Retinal pigment epithelial cell (primary cell): ENCODE measurements at places on chromosomes 6 and 20.

- DNase-seq = no peak
Observed at GRCh38 chr20:14343491-14344065, 6.2 kb upstream of the FLRT3 start.

DNA sequence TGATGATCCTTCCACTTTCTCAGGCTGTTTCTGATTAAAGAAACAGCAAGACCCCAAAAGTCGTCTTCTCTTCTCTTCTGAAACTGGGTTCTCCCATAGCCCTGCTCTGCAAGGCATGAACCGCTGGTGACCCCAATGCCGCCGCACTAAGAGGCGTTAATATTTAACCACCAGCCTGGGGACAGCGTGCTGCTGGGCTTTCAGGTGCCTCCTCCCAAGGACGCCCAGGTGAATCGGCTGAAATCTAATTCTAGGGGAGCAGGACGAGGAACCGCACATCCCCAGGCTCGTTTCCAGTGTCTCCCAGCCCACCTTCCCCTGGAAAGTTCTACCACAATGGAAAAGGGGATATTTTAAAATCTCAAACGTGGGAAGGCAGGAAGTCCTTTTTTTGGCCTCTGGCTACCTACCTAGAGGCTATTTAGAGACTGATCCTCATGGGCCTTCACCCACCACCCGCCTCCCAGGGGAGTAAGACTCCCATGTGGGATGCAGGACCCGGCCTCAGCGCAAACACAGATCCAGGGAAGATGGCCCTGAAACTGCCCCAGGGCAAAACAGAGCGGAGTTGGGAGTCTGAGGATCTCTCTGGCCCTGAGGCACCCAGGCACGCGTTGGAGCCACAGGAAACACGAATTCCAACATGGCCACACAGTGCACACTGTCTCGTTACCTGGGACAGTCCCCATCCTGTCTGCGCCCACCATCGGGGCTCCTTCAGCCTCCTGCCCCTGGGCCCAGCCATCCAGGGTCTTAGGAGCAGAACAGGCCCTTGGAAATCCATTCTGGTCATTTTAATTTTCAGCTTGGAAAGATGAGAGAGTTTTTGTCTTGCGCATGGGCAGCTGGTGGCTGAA lies 56.2 kb downstream of the BMP7 start:
- no peak for DNase-seq

DNA sequence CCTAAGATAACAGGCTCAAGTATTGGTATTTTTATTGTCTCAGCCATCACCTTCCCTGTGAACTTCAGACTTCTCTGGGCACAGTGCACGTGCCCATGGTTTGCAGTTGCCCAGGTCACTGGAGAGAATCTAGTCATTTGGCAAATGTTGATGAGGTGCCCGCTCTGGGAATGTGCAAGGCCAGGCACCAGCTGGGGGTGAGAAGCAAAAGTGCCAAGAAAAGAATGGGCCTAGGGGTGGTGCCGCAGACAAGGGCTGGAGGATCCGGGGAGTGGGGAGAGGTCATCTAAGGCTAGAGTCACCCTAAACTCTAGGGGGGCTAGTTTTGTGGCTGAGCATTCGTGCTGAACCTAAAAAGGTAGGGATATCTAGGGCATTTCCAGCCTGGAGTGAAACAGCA lies 57.0 kb upstream of the VSTM2L start:
- DNase-seq = no peak

DNA sequence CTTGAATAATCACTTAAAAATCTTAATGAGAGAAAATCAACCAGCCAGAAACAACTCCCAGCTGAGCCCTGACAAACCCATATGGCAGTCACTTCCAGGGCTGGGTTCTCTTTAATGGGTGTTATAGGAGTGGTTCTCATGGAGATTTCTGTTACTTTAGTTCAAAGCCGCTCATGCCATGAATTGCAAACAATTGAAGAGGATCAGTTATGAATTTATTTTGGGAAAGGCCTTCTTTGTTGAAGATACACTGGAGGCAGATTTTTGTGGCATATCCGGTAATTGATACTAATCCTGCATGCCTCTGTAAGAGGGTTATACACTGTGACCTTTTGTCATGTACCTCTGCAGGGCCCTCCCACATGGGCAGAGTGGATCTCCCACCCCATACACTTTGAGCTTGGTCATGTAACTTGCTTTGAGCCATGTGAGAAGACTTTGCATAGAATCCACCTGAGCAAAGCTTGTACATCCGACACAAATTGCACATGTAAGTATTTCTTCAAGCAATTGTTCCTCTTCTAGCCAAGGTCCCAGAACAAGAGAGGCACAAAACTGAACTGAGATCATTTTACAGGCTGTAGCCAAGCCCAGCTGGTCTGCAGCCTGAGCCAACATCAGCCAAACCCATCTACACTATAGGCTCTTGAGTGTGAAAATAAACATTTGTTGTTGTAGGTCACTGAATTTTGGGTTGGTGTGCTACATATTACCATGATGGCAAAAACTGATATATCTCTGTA lies 492.3 kb downstream of the PREX1 start:
- DNase-seq = no peak

- no peak for DNase-seq
Observed at GRCh38 chr20:3080939-3081388, 3.6 kb downstream of the AVP start.

GRCh38 chr20:24960861-24961260 lies 11.8 kb downstream of the CST7 start:
- DNase-seq = no peak

DNA sequence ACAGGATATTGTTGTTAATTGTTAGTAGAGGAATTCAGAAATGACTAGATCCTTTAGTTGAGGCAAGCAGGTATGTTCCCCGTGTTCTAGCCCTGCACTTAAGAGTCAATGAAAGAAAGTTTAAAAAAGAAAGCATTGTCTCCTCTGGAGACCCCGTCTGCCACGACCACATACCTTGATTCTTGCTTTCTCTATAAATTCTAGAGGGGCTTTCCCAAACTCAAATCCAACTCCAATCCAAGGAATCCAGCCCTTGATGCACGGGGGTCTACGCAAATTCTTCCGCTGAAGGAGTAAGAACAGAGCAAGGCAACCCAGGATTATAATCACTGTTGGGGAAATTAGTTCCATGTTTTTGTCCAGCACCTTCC lies 401 bp downstream of the CYP39A1 start:
- no peak for DNase-seq

- no peak for DNase-seq
Observed at GRCh38 chr20:25275813-25276532, 28.1 kb downstream of the PYGB start.

DNA sequence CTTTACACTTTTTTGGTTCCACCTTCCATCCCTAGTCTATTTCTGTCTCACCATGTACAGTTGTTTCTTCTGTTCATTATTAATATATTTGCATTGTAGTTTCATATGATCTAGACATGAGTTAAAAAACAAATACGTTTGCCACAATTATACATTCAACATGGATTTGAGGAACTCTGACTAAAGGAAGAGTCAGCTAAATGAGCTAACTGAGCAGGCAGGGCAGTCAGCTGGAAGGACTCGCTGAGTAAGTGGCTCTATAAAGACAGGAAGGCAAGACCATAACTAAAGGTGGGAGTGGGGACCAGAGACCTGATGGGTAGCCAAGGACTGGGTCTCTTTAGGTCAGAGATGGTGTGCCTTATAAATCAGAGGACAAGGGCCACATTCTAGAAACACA lies 26.3 kb downstream of the TMX4 start:
- no peak for DNase-seq

GRCh38 chr6:85135376-85136094 lies 314.3 kb upstream of the NT5E start:
- DNase-seq = no peak

DNA sequence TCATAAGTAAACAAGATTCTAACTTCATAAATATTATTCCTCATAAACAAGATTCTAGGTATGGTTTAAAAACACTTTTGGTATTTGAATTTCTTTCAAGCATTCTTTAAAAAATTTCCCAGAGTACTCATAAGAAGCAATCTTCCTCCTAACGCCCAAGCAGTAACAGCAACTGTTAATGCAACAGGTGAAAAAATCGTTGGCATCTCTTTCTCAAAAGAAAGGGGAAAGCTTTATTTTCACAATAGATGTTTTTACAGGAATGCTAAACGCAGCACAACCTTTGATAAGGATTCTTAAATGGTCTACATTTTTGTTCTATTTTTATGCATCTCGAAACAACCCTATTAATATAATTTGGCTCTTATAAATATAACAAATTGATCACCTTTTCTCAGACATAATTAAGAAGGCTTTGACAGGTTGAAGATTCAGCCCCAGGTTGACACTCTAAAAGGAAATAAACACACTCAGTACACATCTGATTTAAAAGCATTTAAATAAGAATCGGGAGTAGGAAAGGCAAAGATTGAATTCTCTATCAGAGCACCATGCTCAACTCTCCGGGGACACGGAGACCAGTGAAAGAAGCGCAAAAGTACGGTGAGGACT lies 634 bp downstream of the AHI1 start:
- no peak for DNase-seq

DNA sequence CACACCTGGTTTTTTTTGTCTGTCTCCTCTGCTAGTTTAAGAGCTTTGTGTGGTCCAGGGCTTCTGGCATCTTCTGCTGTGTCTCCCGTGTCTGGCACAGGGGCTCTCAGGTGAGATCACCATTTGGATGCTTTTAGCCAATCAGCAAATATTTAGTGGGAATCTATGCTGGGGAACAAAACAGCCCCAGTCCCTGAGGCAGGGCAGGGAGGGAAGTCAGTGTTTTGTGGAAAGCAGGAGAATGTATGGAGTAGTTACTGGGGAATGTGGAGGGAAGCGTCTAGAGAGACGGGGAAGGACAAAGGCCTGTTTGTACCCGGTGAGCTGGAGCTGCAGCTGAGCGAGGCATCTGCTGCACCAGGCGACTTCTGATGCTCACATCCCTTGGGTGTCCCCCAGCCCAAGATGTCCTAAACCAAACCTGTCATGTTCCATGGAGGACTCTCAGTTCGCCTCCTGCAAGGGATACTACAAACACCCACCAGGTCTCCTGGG lies 49.3 kb upstream of the NNAT start:
- DNase-seq = no peak

DNA sequence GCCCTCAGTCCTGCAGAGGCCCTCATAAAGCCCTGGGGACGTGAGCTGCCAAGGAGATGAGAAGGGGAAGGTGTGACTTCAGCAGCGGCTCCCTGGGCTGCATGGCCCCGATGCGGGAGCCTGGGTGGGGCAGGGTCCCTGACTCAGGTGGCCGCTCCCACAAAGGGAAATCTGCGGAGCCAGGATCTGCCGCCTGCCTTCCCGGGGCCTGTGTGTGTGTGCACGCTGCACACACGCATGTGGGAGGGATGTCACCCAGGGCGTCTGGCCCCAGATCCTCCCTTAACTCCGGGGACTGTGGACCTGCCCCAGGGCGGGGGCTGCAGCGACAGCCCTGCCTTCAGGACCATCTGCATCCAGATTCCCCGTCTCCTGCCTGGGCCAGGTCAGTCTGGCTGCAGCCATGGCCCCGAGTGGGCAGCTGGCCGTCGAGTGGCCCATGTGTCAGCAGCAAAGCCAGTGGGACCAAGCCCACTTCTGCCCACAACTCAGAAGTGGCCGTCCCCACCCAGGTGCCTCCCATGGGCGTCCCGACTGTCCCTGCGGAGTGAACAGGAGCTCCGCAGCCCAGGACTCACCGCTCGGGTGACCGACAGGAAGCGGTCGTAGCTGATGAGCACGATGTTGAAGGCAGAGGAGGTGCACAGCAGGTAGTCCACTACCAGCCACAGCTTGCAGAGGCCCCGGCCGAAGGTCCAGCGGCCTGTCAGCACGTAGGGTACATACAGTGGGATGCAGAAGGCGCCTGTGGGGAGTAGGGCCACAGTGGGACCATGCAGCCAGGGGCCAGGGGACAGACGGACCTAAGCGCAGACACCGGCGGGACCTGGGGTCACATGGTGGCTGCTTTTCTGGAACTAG lies 1.9 kb downstream of the HRH3 start:
- no peak for DNase-seq

GRCh38 chr6:85285934-85286333 lies 163.9 kb upstream of the NT5E start:
- DNase-seq = no peak

DNA sequence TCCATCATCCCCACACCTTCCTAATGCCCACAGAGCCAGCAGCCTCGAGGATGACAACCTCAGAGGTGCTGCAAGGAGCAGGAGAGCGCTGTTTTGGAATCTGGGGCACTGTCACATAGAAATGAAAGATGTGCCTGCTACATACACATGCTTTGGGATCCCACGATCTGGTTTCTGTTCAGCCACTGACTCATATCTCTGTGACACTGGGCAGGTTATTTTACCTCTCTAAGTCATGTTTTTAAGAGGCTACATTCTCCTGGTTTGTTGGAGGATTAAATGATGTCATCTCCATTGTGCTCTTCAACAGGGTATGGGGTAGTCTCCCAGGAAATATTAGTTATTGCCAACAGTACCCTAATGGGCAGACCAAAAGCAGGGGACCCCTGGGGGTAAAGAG lies 32.6 kb upstream of the TAB2 start:
- no peak for DNase-seq

DNA sequence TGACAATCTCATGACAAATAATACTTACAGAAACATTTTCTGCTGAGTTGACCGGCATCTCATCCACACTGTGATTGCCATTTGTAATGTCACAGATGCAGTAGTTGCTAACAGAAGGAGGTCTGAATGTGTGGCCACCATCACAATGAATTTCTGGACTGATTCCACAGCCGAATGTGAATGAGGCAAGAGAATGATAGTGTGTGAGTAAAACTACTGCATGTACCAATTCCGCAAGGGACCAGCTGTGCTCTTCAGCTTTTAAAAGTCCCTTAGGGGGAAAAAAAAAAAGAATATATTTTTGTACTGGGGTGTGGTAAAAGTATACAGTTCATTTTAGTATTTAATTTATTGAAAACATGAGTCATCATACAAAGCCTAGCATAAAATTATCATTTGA lies 96.2 kb downstream of the SESN1 start:
- no peak for DNase-seq

DNA sequence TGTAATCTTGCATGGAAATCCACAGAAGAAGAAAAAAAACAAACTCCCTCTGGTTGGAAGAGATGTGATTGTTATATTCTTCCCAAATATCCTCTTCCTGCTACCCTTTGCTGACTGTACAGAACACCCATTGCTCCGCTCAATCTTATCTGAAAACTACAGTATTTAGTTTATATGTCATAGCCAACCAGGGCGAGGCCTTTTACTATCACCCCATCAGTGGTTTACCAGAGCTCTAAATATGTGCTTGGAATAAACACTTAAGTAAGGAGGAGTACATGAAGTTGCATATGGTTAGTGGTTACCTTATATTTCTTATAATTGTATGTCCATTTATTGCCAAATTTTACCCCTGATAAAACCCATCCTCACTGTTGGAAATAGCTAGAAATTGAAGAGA lies 12.2 kb downstream of the PRL start:
- DNase-seq = no peak

- DNase-seq = no peak
Observed at GRCh38 chr6:111724505-111724904, 118.8 kb upstream of the TRAF3IP2 start.

GRCh38 chr6:82555801-82556200 lies 192.2 kb downstream of the TPBG start:
- no peak for DNase-seq

GRCh38 chr6:105862936-105863607 lies 223.1 kb upstream of the PRDM1 start:
- DNase-seq = no peak
